ENCODE measurements at places on chromosomes 4 and X.
A peak's percentile ranks its signal among the peaks of the same experiment; 100 is the strongest.

GRCh38 chr4:62627141-62627540 is 1427.0 kb downstream of the ADGRL3 start:
- DNase-seq = no peak

DNA sequence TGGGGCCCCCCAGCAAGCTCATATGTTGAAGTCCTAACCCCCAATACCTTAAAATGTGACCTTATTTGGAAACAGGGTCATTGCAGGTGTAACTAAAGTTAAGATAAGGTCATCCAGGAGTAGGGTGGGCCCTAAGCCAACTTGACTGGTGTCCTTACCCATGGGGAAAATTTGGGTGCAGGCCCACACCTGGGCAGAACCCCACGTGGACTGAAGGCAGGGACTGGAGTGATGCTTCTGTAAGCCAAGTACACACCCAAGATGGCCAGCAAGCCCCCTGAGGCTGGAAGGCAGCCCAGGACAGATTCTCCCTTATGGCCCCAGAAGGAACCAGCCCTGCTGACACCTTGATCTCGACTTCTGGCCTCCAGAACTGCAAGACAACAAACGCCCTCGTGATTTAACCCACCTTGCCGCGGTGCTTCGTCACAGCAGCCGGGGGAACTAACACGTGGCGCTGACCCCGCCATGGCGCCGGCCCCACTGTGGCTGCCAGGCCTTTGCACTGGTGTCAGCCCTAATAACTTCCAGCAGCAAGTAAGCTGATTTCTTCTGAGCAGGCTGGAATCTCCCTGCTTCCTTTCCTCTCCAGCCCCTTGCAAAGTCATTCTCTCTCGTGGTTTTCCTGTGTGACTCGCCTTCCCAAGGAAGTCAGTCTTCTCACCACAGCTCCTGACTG is 23.2 kb upstream of the MXD4 start:
- DNase-seq = no peak

- no peak for DNase-seq
Observed at GRCh38 chrX:147848543-147849443, 62.9 kb upstream of the FMR1 start.

- no peak for DNase-seq
Observed at GRCh38 chr4:86972997-86973396, 38.2 kb downstream of the AFF1 start.

DNA sequence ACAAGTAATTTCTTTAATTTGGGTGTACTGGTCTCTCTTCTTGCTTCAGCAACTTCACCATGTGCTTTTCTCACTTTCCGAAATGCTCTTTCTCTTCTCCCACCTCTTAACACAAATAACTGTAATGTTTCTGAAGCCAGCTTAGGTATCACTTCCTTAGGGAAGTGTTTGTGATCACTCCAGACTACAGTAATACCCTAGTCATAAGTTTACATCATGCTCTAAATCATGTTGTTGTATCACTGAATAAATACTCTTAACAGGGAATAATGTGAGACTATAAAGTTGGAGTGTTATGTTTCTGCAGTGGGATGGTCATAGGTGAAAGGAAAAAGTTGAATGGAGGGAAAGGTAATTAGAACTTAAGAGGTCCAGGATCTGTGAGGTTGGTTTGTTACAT is 712.3 kb downstream of the C4orf33 start:
- DNase-seq = no peak

DNA sequence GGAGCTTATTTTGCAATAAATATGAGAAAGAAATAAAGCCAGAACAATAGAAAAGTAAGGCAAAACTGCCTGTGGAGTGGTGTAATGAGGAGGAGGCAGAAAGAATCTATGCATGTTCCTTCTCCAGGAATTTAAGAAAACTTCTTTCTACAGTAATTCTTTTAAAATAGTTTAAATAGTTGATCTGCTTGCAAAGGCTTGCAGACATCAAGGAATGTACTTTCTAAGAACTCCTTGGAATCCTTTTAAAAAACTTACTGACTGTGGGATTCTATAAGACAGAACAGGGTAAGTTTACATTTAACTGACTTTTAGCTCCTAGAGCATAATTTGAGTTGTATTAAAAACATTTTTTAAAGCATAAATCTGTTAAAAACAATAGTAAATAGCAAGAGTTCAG is 63.2 kb upstream of the ALB start:
- no peak for DNase-seq

DNA sequence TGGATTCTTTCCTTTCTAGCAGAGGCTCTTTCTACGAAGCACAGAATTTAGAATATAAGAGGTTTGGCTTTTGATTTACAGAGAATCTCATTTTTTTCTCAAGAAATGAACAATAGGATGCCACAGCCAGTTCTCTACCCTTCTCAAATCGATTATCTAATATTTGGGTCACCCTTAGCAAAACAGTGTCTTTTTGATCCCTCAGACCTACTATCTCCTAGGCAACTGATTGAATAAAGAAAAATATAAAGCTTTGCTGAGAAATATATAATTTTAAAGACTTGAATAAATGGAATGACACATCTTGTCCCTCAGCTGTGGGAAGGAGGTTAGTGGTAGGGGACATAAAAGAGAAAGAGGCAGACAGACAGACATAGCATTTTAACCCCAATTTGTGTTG is 153.3 kb downstream of the SH3KBP1 start:
- no peak for DNase-seq

GRCh38 chrX:32455704-32456103 is 755.6 kb downstream of the DMD start:
- no peak for DNase-seq

GRCh38 chr4:121597346-121597934 is 99.3 kb downstream of the ANXA5 start:
- no peak for DNase-seq

DNA sequence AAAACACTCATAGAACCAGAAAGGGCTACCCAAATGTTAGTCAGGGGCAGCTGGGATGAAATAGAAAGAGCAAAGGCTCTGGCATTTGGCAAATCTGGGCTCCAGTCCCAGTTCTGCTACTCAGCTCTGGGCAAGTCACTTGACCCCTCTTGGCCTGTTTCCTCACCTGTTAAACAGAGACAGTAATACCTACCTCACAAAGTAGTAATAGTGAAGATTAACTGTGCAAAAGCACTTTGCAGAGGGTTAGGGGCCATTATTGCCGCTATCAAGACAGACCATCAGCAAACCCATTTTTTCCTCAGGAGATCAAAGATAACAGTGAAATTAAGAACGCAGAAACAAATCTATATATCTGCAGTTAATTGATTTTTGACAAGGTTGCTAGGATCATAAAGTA is 20.6 kb downstream of the ZBTB33 start:
- no peak for DNase-seq

- DNase-seq = no peak
Observed at GRCh38 chr4:128831531-128832242, 22.2 kb downstream of the JADE1 start.

GRCh38 chr4:32798471-32799159 is 2078.4 kb downstream of the PCDH7 start:
- no peak for DNase-seq

GRCh38 chr4:114601304-114602052 is 2.9 kb downstream of the UGT8 start:
- no peak for DNase-seq

- no peak for DNase-seq
Observed at GRCh38 chrX:25754399-25754798, 383.7 kb upstream of the MAGEB18 start.

- no peak for DNase-seq
Observed at GRCh38 chr4:91958596-91958995, 345.2 kb upstream of the GRID2 start.

DNA sequence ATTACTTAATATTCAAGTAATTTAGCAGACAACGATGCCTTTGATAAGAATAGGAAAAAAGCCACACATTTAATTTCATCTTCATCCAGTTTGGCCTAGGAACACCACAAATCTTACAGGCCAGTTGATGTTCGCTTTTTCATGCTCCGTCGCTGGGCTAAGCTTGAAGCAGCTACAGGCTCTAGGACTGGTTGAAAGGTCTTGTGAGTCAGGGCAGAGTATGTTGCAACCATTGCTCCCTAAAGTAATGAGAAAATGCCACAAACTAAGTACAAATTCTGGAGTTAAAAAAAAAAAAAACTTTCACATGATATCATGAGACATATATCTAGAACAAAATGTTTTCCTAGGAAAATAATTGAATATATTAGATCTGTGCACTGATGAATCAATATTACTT is 123.8 kb downstream of the RPS6KA6 start:
- peak; percentile 4 for DNase-seq

GRCh38 chr4:1338752-1339414 is 8.1 kb upstream of the UVSSA start:
- DNase-seq = no peak

- DNase-seq = no peak
Observed at GRCh38 chrX:20664774-20665173, 398.1 kb upstream of the RPS6KA3 start.

- no peak for DNase-seq
Observed at GRCh38 chrX:54397113-54397512, 39.3 kb upstream of the WNK3 start.

- no peak for DNase-seq
Observed at GRCh38 chr4:56656346-56656643, 24.8 kb downstream of the HOPX start.

DNA sequence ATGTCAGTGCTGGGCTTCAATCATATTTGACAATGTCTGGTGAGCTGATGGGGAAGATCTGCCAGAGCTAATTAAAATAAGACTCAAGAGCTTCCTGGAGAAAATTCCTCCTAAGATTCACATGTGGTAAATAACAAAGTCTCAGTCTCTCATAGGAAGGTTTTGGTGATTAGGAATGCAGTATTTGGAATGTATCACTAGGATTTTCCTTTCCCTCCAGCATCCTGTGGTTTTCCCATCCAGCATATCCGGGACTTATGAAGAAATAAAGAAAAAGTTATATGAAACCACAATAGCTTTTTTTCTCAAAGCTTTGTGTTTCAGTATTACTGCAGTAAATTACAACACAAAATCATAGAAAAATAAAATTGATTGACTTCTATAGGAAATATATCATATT is 1597.1 kb downstream of the ADGRL3 start:
- DNase-seq = no peak

DNA sequence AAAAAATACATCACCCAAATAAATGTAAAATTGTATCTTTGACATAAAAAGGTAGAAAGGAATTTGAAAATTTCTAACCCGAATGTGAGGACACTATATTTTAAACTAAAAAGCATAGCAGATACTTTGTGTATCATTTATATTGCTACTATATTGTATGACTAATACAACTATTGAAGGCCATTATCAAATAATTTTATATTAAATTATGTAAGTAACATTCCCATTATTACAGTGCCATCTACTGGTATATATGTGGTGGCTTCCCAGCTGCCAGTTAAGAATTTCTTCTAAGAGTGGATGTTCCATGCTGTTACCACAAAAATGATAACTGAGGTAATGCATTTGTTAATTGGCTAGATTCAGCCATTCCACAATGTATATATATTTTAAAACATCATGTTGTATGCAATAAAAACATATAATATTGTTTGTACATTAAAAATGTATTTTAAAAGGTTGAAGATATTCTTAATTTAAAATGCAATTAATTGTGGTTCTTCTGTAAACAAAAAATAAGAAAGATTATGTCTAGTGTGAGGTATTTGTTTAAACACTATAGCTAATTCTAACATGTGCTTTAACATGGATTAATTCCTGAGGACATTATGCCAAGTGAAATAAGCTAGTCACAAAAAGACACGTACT is 65.3 kb downstream of the EGF start:
- DNase-seq = no peak

DNA sequence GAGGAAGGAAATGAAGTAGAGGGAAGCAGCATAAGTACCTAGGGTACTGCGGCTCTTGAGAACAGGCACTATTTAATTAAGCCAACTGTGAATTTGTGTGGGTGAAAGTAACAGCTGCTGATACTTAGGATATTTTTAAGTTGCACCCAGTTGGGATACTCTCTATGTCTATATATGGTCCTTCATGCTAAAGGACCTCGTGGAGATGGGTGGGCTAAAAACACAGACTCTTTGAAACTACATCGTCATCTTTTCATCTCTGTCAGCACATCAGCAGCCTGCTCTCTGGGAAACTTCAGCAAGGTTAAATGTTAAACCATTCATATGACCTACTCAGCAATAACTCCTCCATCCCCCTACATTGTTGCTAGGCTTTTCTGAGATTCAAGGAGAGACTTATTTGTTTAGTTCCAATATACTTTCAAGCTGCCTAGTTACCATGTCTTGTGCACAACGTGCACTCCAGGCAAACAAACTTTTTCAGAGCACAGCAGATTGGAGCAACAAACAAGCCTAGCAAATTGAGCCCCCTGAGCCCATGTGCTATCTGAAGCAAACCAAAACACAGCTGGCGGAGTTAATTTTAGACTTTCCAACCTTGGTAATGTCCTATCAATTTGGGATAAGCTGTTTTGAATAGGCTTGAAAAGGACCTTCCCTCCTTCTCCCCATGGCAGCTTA is 6.2 kb upstream of the MOB1B start:
- DNase-seq = no peak

GRCh38 chr4:81538716-81539427 is 67.2 kb upstream of the RASGEF1B start:
- DNase-seq = no peak

GRCh38 chr4:114752391-114753165 is 154.0 kb downstream of the UGT8 start:
- DNase-seq = no peak

DNA sequence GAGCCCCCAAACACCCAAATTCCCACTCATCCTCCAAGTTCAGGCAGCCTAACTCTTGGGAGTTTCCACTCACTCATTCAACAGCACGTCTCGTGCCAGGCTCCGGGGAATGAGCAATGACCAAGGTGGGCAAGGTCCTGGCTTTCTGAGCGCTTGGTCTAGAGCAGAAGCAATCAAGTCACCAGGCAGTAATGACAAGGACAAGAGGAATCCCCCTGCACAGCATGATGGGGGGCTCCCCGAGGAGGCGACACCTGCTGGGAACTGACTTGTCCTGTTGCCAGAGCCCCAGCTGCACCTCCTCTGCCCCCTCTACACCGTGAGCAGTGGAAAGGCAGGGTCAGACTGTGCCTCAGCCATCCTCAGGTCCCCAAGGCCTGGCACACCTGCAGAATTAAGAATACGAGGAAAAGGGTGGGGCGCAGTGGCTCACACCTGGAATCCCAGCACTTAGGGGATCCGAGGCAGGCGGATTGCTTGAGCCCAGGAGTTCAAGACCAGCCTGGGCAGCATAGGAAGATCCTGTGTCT is 25.7 kb upstream of the MRFAP1 start:
- DNase-seq = no peak

GRCh38 chr4:42954963-42955669 is 62.6 kb downstream of the GRXCR1 start:
- no peak for DNase-seq

DNA sequence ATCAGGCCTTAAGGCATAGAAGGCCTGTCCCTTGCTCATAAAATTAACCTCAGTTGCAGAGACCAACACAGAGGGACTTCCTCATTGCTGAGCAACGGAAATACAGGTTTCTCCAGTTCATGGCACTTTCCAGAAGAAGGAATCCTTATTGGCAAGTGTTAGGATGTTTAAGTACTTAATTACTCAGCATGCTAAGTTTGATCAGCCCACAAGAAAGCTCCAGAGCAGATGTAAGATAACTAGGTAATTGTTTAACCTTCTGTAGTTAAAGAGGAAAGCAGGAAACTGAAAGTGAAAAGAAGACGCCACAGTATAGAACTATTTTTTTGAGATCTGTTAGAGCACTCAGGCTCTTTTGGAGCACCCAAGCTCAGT is 33.5 kb downstream of the SMS start:
- no peak for DNase-seq

GRCh38 chrX:44775726-44776125 is 68.1 kb upstream of the DUSP21 start:
- no peak for DNase-seq

- DNase-seq = no peak
Observed at GRCh38 chr4:78149751-78150542, 92.8 kb downstream of the FRAS1 start.

All from GM04503 (cell line).